ENCODE measurements at places on chromosomes 5 and 9. TPM values are rescaled to one million over a fixed set of nuclear protein-coding genes. Genes with fewer than 3 reads are reported as not detected.

GRCh38 chr5:128681764-128682592 is 143.9 kb upstream of the FBN2 start:
- no peak for DNase-seq

- DNase-seq: no peak
Observed at GRCh38 chr9:86349271-86349670, 4.9 kb downstream of the TUT7 start.

GRCh38 chr5:82234885-82235284 is 43.3 kb downstream of the RPS23 start:
- DNase-seq: peak; percentile 36

Gene PJA2
- total RNA-seq: 102 TPM

Gene ANGPTL2
- total RNA-seq: 15.1 TPM
